Cortex of kidney (tissue), 1 donor: ENCODE measurements at places on chromosomes 1 and 21.

DNA sequence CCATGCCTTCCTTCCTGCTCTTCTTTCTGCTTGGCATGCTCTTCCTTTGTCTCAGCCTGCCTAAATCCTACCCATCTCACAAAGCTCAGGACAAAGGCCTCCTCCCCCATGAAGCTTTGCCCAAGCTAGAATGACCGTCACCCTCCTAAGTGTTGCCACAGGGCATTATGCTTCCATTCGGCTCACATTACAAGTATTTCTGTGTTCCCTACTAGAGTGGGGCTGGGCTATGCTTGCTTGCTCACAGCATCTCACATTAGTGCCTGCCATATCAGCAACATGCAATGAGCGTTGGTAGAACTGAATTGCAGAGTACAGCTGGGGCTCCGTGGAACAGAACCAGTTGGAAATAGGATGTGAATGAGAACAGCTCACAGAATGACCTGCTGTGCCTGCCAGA lies 82.8 kb downstream of the CD58 start:
- no peak for DNase-seq

DNA sequence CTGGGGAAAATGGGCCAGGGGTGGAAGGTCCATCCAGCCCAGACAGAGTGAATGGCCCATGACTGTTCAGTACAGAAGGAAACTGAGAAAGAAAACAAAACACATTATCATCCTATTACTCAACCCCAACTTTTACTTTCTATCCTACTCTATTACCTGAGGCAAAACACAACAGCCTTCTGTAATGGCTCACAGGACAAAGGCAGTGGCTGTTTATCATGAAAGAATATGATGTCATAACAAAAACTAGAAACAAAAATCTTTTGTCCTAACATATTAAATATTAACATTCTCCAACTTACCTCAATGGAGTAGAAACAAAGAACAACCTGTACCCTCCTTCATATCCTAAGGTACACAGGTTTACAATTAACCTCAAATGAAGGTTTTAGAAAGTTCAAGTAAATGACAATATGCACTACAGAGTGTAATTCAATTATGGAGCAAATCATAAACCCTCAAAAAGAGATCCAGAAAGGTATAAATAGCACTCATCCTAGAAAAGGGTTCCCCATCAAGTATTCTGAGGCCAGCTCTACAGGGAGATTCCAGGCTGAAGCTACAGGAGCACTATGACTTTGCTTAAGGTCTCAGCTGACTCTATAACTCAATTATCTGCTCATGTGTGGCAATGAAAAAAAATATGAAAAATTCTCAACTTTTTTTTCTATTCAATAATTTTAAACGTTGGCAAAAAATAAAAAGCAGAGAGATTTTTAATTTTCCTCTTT lies 15.1 kb downstream of the ELK4 start:
- DNase-seq: no peak

GRCh38 chr1:92219028-92219427 lies 1.3 kb downstream of the C1orf146 start:
- no peak for DNase-seq

GRCh38 chr1:226634166-226634588 lies 85.6 kb downstream of the STUM start:
- DNase-seq: no peak

DNA sequence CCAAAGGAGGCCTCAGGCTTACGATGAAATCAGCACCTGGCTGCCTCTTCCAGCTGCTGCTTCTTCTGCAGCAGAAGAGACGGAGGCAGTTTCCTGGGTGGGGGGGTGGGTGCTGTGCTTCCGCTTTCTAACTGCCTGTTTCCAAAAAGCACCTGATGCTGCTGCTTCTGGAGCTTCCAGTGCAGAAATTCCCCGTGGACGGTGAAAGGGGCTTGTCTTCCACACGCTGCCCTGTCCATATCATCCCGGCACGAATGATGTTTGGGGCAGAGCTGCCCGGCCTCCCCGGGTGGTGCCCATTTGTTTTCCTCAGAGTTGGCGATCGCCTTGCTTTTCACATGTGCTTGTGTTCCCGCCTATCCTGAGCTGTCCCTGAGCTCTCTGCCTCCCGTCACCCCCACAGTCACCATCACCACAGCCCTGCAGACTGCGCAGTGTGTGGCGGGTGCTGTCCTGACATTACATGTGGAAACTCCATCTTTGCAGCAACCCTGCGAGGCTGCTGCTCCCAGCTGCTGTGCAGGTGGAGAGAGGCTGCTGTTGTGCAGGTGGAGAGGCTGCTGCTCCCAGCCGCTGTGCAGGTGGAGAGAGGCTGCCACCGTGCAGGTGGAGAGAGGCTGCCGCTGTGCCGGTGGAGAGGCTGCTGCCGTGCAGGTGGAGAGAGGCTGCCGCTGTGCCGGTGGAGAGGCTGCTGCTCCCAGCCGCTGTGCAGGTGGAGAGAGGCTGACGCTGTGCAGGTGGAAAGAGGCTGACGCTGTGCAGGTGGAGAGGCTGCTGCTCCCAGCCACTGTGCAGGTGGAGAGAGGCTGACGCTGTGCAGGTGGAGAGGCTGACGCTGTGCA lies 1.8 kb downstream of the TTLL10 start:
- no peak for DNase-seq

- no peak for DNase-seq
Observed at GRCh38 chr1:189151361-189151760, 1326.3 kb downstream of the BRINP3 start.

DNA sequence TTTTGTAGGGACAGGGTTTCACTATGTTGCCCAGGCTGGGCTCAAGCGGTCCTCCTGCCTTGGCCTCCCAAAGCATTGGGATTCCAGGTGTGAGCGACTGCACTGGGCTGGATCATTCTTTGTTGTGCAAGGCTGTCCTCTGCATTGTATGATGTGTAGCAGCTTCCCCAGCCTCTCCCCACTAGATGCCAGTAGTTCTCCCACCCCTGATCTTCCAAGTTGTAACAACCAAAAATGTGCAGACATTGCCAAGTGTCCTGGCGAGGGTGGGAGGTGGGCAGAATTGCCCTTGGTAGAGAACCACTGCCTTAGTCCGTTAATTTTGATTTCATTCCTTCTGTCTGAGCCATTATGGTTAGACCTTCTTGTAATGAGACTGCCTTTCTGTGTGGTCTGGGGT lies 7.2 kb downstream of the GALNT2 start:
- no peak for DNase-seq

DNA sequence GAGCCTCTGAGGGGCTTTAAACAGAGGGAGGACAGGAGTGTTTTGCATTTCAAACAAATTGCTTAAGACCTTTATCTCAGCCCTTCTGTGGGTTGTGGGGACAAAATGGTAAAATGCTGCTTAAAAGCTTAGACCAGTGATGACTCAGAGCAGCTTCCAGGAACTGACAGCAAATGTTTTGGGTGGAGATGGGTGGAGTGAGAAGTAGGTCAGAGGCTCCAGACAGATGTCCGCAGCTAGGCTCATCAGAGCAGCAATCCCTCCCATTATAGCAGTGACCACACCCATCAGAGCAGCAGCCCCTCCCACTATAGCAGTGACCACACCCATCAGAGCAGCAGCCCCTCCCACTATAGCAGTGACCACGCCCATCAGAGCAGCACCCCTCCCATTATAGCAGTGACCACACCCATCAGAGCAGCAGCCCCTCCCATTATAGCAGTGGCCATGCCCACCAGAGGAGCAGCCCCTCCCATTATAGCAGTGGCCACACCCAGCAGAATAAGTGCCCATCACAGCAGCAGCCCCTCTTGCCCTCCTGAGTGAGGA lies 532.2 kb downstream of the MATN1 start:
- no peak for DNase-seq

DNA sequence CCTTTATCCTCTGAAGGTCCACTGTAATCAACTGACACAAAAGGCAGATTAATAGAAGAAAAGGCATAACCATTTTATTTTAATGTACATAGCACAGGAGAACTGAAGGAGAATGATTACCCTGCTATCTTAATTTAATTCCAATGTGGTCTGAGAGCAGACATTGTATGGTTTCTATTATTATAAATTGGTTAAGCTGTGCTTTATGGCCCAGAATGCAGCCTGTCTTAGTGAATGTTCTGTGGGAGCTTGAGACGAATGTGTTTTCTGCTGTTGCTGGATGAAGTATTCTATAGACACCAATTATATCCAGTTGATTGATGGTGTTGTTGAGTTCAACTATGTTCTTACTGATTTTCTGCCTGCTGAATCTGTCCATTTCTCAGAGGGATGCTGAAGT lies 25.0 kb upstream of the SLC2A1 start:
- DNase-seq: no peak

- no peak for DNase-seq
Observed at GRCh38 chr21:34877485-34878128, 171.5 kb downstream of the RUNX1 start.

DNA sequence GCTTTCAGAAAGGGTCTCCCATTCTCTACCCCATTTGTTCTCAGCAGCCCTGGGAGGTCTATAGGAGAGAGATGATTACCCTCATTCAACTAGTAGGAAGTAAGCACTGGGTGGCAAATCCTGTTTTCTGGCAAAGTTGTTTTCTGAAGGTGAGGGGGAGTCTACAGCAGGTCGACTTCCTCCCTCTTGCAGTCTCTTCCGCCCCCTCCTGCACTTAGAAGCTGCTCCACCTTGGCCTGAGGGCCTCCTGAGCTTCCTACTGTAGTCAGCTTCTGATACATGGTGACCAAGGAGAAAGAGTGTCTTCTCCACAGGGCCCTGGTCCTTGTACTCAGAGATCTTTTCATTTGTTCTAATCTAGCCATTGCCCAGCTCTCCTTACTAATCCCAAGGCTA lies 93.1 kb downstream of the RGL1 start:
- DNase-seq: no peak

- DNase-seq: no peak
Observed at GRCh38 chr21:37036177-37036576, 29.7 kb downstream of the RIPPLY3 start.

GRCh38 chr21:41304068-41304720 lies 12.4 kb upstream of the FAM3B start:
- no peak for DNase-seq

DNA sequence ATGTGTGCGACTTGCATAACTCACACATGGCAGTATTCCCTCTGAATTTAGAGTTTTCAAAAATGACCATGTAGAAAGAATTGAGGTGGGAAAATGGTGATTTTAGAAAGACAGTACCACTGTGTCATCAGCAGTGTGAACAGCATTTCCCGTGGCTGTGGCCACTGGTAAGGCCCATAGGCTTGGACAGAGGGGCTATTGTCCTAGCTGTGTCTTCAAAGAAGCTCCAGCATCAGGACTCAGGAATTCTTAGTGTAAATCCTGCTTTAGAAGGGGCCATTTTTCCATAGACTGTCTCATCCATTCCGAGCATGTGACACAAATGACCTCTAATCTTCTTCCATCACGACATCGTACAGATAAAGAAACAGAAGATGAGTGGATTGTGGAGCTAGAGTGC lies 119.3 kb upstream of the BACE2 start:
- DNase-seq: no peak

DNA sequence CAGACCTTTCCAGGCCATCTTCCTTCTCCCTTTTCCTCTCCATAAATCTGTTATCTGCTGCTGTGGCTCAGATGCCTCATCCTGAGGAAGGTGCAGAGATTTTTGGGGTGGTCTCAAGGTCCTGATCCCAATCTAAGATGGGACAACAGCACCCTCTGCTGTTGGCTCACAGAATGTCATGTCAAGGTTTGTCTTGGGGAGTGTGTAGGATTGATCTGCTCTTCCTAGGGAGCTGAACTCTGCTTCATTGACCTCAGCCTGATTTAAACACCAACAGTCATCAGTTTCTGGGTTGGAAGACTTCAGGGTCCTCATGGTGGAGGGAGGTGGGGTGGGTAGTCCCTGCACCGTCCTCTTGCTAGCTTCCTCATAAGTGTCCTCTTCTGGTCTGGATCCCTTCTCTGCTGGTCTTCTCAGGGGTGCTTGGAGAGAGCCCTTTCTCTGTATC lies 62.8 kb upstream of the LAX1 start:
- no peak for DNase-seq

GRCh38 chr1:74681449-74681848 lies 7.9 kb upstream of the ERICH3 start:
- DNase-seq: no peak

- DNase-seq: no peak
Observed at GRCh38 chr1:16980473-16981268, at the start of gene MFAP2. Gene MFAP2 (minus strand): TSS chr1:16980620. CDS start chr1:16978273, 2,347 bp downstream.

- DNase-seq: no peak
Observed at GRCh38 chr21:43658088-43658741, 1.1 kb downstream of the HSF2BP start.

DNA sequence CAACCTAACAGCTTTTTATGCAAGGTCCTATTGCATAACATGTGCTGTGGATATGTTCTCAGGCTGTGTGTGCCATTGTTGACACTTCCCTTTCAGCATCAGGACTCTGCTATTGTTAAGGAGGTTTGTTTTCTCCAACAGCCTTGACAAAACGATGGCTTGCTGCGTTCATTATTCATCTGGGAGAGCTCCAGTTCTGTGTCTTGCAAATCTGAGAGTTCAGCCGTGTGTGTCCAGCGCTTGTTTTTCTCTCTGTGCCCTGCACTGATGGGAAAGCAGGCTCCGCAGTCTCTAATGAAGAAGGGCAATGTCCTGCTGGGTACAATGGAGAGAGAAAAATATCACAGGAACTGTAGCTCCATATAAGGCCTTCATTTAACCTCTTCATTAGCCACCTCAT lies 63.7 kb downstream of the CLDN17 start:
- DNase-seq: no peak

GRCh38 chr1:207336559-207337467 lies 15.3 kb downstream of the CD55 start:
- DNase-seq: no peak

- no peak for DNase-seq
Observed at GRCh38 chr1:227244339-227245118, 73.8 kb downstream of the CDC42BPA start.
